Esophagus squamous epithelium (tissue), 5 donors: ENCODE measurements at places on chromosomes 3 and 15.

GRCh38 chr3:32703491-32703972 lies 18.5 kb downstream of the CNOT10 start:
- DNase-seq, result no peak

GRCh38 chr3:127217596-127218453 lies 24.9 kb downstream of the PRR23E start:
- no peak for DNase-seq

- no peak for DNase-seq
Observed at GRCh38 chr3:196050597-196050996, 31.3 kb downstream of the TFRC start.

DNA sequence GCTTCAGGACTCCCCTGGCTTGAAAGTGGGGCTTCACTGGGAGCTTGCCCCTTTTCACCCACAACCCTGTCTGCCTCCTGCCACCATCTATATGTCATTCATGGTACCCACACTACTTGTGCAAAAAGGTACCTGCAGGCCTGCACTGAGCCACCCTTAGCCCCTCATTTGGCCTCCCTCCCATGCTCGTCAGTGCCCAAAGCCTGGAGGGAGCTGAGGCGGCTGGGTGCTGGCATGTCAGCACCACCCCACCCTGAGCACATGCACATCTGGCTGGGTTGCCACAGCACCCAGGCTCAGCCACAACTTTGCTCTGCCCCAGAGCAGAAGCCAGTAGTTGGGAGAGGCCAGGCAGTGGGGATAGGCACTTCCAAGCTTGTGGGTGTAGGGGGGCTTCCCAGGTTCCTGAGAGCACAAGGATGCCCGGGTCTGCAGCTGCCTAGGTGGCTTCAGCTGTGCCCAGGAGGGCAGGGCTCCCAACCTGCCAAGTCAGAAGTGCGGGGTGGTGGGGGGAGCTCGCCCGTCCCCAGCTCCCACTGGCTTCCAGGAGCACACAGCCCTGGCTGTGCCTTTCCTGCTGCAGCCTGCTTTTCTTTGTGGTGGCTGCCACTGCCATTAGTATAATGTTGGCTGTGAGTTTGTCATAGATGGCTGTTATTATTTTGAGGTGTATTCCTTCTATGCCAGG lies 1054.6 kb upstream of the EPHA6 start:
- no peak for DNase-seq

- DNase-seq, result no peak
Observed at GRCh38 chr3:67109651-67110204, 111.6 kb downstream of the KBTBD8 start.

- no peak for DNase-seq
Observed at GRCh38 chr3:193797566-193797965, 204.6 kb downstream of the OPA1 start.

DNA sequence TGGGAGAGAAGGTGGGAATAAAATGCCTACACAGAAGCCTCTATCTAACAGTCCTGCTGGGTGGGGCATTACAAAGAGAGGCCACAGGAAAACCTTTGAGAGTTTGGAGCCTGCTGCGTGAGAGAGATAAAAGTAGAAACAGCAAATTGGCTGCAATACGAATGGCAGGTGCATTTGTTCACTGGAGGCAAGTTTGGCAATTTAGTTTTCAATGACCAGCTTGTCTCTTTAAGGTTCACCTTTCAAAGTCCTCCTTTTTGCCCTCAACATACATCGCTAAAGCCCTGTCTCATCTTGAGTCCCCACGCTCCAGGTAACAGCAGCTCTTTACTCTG lies 405.7 kb downstream of the LSAMP start:
- no peak for DNase-seq

GRCh38 chr3:147393943-147394883 lies 12.1 kb downstream of the ZIC4 start:
- no peak for DNase-seq

DNA sequence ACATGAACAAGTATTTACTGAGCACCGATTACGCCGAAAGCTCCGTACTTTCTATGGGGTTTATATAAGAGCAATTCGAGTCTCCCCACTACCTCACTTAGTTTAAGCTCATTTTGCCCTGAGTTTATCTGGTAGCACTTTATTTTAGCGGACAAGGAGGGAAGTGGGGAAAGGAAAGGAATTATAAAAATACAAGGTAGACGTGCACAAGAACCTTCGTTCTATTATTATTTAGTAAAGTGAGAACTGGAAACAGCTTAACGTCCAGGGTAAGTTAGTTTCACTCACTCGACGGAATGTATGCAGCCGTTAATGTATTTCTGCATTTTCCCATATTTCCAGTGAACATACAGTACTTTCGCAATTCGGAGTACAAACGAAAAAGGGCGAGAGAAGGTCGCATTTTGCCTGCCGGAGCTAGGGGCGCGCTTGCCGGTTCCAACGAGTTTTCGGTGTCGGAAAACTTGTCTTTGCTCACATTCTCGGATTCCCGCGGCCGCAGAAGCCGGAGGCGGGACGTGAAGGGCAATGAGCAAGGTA lies 1.2 kb upstream of the STT3B start:
- no peak for DNase-seq

DNA sequence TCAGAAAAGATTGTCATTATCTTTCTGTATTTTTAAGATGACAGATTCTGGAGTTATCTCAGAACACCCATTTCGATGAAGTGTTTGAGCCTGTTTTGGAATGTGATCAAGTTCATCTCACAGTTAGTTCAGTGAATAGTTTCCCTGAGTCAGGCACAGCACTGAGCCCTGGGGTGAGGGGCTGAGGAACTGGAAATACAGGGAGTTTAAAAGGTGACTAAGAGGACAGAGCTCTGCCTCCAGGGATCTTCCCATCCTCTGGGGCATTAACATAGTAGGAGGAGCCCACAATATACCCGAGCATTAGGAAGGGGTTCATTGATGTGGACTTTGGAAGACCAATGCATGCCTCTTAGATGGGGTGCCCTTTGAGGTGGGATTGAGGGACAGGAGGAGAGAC lies 355.1 kb downstream of the CLSTN2 start:
- no peak for DNase-seq

- DNase-seq, result no peak
Observed at GRCh38 chr3:52670621-52671521, 14.8 kb downstream of the PBRM1 start.

DNA sequence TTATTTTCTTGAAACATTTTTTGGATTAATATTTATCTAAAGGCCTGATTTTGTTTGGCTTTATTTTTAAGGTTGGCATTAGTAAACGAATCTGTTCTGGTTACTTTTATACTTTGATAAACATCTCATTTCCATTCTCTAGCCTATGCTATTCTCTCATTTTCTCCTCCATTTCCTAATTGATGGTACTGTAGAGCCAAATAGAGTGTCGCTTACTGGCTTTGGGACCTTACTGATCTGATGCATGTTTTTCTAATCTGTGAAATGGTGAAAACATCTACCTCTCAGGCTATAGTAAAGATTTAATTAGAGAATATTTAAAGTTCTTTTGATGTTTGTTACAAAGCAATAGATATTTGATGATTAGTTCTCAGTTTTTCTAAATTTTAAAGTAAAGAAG lies 1.6 kb downstream of the LNP1 start:
- DNase-seq, result no peak

DNA sequence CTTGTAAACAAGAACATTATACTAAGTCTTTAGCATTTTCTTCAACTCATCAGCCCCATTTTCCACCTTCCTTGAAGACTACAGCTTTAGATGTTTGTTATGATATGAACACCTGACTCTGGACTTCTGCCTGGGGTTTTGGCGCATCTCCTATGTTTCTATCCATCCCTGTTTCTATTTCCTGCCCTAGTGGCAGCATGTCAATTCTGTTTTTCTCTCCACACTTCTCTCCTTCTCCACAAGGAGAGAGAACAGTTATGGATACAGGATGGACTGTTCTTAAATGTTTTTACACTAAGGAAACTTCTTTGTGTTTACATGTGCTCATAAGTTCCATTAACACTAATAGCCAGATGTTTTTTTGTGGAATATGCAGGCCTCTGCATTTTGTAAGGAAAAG lies 423.3 kb upstream of the IL12A start:
- no peak for DNase-seq

DNA sequence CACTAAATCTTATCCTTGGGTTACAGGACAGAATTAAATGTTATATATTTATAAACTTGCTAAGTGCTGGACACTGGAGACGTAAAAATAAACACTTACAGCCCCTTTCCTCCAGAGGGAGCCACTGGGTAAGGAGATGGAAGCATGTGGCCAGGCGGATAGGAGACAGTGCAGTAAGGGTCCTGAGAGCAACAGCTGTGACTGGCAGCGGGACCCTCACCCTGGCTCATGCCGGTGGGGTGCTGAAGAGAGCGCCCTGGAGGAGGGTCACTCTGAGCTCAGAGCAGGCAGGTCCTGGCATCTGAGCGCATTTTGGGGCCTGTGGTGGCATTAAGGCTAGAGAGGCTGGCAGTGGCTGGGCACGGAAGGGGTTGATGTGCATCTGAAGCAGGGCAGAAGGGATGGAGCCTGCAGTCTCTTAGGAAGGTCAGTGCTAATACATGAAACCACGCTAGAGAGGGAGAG lies 16.0 kb downstream of the SEC61A1 start:
- DNase-seq, result no peak

GRCh38 chr3:148366743-148367410 lies 330.8 kb upstream of the AGTR1 start:
- no peak for DNase-seq

DNA sequence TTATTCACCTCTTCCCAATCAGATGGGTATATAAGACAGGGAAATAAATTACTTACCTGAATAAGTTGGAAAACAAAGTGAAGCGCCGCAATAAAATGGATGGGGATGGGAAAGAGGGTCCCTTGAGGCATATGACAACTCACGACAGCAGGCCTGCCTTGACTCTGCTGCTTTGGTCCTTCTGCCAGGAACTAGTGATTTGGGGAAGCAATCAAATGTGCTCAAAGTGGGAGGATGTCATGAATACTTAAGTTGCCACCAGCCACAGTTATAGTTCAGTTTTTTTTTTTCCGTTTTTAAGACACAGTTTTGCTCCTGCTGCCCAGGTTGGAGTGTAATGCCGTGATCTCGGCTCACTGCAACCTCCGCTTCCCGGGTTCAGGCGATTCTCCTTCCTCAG lies 4.6 kb downstream of the PARL start:
- DNase-seq, result no peak

GRCh38 chr3:39972508-39972907 lies 163.1 kb downstream of the MYRIP start:
- no peak for DNase-seq

GRCh38 chr3:114089675-114090074 lies 33.1 kb downstream of the QTRT2 start:
- DNase-seq, result no peak

DNA sequence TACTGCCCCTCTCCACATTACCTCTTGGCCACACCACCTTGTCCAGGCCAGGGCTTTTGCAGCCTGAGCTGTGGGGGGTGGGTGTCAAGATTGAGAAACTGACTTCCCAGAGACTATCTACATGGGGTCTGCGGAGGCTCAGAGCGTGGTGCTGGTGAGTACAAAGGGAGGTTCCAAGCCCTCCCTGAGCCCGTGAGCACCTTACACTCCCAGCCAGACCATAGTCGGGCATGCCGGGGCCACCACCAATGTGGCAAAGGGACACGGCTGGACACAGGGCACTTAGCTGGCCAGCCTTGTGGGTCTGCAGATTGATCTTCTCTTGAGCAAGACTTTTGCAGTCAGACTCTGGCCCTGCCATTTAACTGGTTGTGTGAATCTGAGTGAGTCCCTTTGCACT lies 74.1 kb upstream of the GATA2 start:
- no peak for DNase-seq

- DNase-seq, result no peak
Observed at GRCh38 chr15:79132770-79133169, 42.2 kb upstream of the RASGRF1 start.

GRCh38 chr15:39156646-39157250 lies 424.1 kb upstream of the THBS1 start:
- no peak for DNase-seq

DNA sequence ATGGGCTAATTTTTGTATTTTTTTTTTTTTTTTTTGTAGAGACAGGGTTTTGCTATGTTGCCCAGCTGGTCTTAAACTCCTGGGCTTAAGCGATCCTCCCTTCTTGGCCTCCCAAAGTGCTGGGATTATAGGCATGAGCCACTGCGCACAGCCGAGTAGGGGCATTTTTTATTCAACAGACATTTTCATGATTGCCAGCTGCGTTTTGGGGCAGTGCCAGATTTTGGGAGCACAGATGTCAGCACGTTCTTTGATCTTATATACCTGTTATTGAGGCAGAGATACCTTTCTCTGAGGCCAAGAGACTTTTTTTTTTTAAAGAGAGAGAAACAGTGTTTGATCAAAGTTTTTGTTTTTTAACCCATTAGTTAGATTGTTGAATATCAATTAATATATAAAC lies 16.8 kb downstream of the NEO1 start:
- no peak for DNase-seq

DNA sequence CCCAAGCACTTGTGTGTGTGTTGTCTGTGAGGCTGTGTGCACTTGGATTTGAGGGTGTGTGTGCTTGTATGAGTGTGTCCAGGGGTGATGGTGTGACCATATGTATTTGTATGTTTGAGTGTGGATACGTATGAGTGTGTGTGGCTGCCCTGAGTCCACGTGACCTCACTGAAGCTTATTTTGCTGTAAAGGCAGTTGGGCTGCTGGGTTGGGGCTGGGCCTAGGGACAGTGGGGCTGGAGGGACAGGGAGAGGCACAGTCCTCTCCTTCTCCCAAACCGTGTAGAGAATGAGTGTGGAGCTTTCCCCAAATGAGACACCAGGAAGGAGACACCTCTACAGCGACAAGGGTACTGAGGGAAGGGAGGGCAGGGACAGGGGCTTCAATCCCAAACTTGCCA lies 163.4 kb upstream of the TLE3 start:
- DNase-seq, result no peak

- no peak for DNase-seq
Observed at GRCh38 chr3:65291448-65292125, 603.8 kb upstream of the ADAMTS9 start.

GRCh38 chr15:41695750-41696436 lies 35.7 kb downstream of the MGA start:
- no peak for DNase-seq

DNA sequence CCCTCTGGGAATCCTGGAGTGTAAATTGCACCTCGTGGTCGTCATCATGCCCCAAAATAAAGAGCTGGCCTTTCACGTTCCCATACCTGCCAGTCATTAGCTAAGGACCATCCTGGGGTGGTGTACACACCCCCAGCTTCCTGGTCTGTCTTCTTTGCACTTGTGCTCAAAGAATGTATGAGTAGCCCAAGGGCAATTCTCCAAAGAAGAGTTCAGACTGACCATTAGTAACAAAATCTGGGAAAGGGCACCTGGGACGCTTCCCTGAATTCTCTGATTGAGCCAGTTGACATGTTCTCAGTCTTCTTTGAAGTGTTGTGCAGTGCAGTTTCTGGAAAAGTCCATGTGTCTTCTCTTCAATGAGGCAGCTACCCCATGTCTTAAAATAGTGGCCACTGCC lies 34.8 kb downstream of the FAM3D start:
- no peak for DNase-seq
